ENCODE measurements at places on chromosomes 3 and 15.

DNA sequence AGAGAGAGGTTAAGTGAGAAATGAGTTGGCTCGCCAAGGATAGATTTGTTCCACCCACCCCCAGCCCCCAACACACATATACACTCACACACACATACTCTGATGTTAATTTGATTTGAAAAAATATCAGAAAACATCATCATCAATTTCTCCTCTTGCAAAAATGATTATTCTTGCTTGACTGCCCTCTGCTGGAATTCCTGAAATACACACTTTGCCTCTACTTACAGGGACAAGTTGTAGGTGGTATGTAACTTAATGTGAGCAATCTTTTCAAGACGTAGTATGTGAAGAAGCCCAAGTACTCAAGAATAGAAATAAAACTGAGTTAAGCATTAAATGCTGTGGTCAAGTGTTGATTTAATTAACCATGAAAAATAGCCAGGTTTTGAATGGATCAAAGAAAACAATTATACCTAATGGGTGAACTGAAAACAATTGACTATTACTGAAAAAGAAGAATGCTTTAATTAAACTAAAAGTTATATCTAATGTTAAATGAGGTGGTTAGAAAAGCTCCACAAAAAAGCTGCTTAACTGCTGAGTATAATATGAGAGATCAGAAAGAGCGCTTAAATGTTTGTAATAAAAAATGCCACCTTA lies 46.6 kb upstream of the MDFIC2 start:
- DNase-seq, result no peak

- no peak for DNase-seq
These were observed 3.5 kb upstream of the HHATL start for GRCh38 chr3:42705962-42706585.

DNA sequence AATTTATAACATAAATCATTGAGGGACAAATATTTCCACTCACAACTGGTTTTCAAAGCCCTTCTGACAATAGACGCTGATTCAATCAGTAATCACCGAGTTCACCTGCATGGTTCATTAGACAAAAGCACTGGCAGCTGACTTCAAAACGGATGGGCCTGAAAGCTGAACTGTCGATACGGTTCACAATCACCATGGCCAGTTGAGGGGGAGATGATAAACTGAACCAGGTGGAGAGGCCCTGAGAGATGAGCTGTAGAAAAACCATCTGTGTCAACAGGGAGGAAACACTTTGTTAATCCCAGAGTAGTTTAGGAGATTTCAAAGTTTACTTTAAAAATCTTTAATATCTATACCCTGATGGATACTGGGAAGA lies 75.0 kb downstream of the PEX5L start:
- no peak for DNase-seq

DNA sequence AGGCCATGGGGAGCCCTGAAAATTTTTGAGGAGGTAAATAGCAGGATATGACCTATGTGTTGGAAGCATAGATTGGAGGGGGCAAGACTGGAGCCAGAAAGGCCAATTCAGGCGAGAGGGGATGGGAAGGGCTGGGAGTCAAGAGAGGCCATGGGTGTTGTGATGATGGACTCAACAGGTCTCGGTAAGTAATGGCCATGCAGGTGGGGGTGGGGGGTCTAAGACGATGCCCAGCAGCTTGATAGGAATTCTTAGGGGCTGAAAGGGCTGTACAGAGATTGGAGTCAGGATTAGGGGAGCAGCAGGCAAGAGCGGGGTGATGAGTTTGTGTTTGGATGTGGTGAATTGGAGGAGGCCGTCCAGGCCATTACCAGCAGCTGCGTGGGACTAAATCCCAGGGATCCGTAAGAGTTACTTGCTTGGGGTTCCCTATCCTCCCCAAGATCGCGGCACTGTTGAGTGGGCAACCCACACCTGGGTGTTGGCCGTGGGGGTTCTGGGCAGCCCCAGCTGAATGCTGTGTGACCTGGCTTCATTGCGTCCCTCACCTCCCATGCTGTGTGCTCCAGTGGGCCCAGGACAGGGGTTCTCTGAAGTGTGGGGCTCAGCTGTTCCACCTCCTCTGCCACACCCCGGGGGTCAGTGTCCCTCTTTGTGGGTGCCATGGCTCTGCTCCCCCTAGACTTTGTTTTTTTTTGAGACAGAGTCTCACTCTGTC lies 41.8 kb upstream of the CHRNB4 start:
- DNase-seq, result no peak

DNA sequence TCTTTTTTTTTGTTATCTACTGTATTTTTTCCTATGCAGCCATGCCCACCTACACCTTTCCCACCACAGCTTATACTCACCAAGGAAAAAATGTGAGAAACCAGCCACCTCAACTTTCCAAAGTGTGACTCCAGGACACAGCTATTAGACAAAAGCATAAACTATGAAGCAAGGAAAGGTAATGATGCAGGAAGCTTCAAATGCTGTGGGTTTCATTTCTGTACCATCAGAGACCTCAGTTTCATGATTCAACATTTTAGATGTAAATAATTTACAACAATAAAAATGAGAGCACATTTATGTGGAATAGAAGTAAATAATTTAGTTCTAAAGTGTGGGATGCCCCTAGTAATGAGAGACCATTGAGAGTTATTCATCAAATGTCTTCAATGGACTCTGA lies 115.1 kb downstream of the CDIN1 start:
- no peak for DNase-seq

- DNase-seq, result no peak
These were observed 113.1 kb downstream of the ABI3BP start for GRCh38 chr3:100880072-100880471.

- DNase-seq, result no peak
These were observed 380.5 kb downstream of the FOXP1 start for GRCh38 chr3:71202848-71203533.

DNA sequence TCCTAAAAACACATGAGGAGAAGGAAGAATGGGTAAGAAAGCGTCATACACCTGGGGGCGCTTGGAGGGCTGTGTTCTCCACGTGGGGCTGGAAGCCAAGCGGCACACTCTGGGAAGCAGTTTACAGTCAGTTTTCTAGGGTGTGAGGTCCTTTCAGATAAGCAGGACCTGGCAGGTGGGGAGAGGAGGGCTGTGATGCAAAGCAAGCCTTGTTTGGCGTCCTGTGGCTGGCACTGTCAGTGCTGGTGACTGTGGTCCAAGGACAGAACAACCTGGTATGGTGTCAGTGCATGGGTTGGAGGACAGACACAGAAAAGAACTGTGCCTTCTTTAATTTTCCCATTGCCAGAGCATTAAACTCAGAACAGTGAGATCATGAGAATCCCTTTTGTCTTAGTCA lies 260.7 kb upstream of the NR2E3 start:
- no peak for DNase-seq

GRCh38 chr3:177250151-177250550 lies 52.9 kb upstream of the TBL1XR1 start:
- no peak for DNase-seq

DNA sequence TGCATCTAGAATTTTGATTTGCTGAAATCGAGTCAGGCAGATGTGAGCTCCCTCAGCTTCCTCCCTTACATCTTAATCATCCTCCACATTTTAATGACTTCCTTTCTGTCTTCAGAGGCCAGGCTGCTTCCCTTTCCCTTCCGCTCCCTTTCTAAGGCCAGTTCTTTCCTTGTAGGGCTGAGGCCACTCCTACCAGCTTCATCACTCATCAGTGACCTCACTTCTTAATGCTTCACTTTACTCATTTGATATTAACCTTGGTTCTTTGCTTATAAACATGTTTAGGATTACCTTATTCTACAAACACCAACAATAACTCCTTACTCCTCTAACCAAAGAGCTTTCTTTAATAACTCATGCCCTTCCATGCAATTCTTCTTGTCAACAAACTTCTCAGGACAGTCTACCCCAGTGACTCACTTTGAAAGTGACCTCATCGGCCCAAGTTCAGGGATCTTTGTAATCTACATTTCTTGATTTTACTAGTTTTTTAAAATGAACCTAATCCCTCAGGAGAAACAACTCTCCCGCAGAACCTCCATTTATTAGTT lies 23.9 kb downstream of the ILDR1 start:
- DNase-seq, result no peak

- no peak for DNase-seq
These were observed 48.9 kb upstream of the FMN1 start for GRCh38 chr15:33243393-33243792.

DNA sequence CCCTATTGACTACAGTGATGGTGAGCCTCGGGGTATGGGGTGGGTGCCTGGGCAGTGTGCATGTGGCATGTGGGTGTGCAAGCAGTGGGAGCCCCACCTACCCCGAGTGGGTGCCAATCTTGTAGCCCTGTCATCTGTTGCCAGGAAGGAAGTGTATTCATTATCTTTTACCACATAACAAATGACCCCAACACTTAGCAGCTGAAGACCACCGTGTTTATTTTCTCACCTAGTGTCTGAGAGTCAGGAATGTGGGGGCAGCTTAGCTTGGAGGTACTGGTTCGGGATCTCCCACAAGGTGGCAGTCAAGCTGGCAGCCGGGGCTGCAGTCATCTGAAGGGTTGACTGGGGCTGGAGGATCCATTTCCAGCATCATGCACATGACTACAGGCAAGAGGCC lies 21.7 kb downstream of the XYLB start:
- DNase-seq, result no peak

DNA sequence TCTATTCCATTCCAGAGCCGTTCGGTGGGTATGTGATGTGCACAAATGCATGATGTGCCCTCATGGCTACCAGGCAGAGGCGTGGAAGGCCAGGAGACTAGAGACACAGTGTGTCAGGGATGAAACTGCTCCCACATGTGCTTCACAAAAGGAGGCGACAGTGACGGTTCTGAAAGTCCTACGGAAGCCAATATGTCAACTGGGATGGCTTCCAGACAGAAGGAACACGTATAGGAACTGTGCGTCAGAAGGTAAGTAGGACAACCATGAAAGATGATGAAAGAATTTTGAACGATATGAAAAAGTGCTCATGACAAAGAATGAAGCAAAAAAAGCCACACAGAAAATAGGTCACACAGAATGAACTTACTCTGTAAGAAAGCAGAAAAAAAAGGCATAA lies 34.1 kb downstream of the GLB1 start:
- DNase-seq, result no peak

GRCh38 chr3:31692751-31693150 lies 160.0 kb downstream of the STT3B start:
- DNase-seq, result no peak

DNA sequence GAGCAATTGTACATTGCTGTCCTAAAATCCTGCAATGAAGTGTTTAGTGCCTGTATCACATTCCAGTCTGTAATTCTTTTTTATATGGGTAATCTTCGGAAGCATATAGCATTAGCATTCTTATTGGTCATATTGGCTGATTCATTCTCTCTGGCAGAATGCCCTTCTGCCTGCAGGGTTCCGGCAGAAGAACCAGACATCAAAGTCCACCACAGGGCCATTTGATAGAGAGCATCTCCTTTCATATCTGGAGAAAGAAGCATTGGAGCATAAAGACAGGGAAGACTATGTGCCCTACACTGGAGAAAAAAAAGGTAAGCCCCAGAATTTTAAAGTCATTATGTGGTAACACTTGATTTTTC lies 39.6 kb downstream of the TMOD3 start:
- no peak for DNase-seq

DNA sequence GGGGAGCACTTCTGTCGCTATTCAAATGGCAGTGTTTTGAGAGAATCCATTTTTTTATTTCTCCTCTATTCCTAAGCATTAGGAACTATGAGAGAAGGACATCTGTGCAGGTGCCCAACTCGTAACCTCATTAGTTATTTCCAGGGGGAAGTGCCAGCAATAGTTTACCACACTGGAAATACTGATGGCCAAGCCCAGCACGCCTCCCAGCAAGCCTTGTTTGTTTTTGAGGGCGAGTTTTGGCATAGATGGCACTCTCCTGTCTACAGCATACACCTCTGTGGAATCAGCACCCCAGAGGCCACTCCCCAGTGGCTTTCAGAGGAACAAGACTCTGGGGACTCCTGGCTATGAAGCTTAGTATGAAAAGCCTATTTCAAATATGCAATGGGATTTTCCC lies 36.6 kb downstream of the FAN1 start:
- DNase-seq, result no peak

- DNase-seq, result no peak
These were observed 174.5 kb downstream of the NR2F2 start for GRCh38 chr15:96505014-96505413.

- no peak for DNase-seq
These were observed 29.5 kb downstream of the ARL8B start for GRCh38 chr3:5151586-5151985.

- no peak for DNase-seq
These were observed 25.0 kb downstream of the MYLK start for GRCh38 chr3:123859177-123859576.

DNA sequence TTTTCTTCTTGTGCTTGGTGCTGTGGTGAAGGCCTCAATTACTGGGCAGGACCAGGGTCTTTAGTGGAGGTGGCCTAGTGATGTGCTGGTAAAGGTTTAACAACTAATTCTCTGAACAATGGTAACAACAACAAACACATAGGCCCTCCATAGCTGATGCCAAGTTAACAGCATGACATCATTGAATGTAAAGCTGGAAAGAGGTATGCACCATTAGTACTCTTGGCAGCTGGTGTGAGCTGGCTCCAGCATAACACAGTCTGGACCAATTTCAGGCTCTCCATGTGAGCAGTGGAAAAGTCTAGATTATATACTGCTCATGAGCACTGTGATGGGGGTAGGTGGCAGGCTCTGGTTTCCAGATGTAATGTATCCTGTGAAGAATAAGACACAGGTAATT lies 61.8 kb downstream of the SLC7A14 start:
- DNase-seq, result no peak

DNA sequence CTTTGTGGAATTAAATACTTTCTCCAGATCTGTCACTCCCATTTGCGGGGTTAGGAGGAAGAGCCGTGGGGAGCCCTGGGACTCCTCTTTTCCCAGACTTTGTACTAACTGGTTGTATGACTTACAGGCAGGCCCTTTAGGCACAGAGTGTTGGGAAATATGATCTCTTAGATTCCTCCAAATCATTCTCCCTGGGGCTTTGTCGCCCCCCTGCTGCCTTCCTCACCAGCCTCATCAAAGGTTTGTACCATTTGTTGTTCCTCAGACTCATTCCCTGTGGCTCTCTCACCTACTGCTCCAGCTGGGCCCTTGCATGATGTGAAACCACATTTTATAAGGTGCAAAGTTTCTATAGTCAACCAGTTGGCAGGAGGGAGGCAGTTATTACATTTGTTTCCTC lies 56.4 kb downstream of the CRYGS start:
- no peak for DNase-seq

- no peak for DNase-seq
These were observed 4.3 kb upstream of the COPG1 start for GRCh38 chr3:129245141-129245540.

All from cortex of kidney (tissue), 1 donor.